DMS79 treated with DMSO at 0.1 percent for 48 hours (cell line): ENCODE measurements at places on chromosomes 6 and 20.

- DNase-seq, result no peak
Measured at GRCh38 chr6:21444711-21445260, 148.8 kb upstream of the SOX4 start.

- DNase-seq, result no peak
Measured at GRCh38 chr6:160279850-160280249, 21.2 kb upstream of the SLC22A2 start.

GRCh38 chr20:4613718-4614620, 107.7 kb upstream of the PRND start:
- DNase-seq, result peak; percentile 53

DNA sequence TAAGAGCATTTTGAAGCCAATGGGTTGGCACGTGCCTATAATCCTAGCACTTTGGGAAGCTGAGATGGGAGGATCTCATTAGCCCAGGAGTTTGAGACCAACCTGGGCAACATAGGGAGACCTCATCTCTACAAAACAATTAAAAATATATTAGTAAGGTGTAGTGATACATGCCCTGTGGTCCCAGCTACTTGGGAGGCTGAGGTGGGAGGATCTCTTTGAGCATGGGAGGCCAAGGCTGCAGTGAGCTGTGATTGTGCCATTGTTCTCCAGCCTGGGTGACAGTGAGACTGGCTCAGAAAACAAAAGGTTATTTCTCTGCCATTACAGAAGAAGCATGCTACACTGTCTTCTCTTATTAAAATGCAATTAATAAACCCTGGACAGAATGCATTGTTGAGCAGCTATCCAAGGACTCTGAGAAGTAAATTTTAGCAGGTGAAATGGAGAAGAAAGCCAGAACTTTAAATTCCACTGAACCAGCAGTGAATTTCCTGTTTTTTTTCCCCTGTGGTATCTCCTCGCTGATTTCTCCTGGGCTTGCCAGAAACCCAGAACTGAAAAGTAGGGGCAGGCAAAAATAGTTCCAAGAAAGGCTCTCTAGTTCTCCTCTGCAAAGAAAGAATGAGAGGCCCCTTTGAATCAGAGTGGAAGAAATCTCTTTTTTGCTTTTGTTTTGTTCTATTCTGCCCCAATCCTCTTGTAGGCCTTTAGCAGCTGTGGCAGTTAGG, 8.4 kb downstream of the AMD1 start:
- DNase-seq, result no peak

GRCh38 chr6:93806409-93807270, 387.3 kb upstream of the EPHA7 start:
- DNase-seq, result no peak

DNA sequence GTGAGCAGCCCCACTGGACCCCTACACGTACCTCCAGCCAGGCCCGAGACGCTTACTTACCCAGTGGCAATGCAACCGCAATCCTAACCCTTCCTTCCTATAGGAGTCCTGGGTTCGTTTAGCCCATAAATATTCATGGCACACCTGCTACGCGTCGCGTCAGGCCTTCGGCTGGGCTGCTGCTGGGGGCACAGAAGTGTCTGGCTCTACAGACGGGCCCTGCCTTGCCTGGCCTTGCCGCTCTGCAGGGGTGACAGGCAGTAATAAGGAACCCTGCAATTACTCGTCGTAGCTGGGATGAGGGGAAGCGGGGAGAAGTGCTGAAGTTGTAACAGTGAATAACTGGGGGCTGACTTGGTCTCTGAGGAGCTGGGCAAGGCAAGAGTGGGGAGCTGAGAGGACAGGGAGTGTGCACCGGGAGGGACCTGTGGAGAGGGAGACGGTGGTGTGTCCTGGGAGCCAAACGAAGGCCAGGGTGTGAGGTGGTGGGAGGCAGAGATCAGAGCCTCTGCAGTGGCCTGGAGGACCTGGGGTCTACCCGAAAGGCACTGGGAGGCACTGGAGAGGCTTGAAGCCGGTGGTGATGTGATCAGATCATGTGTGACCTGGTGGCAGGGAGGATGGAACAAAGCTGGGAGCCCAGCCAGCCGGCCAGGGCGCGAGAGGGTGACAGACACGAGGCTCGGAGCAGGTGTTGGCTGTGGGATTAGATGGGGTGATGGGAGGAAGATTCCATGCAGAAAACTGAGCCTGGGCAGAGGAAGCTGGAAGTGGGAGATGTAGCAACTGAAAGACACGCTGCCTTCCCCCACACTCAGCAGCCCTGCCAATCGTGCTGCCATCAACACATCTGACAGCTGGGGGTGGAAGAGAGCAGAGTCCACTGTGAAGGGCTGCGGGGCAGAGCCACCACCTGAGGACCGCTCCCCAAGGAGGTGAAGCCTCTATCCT, 36.4 kb downstream of the PSMG4 start:
- no peak for DNase-seq

GRCh38 chr6:44653091-44653490, 265.6 kb downstream of the CDC5L start:
- no peak for DNase-seq

- no peak for DNase-seq
Measured at GRCh38 chr20:916825-917224, 691 bp upstream of the ANGPT4 start.

- peak; percentile 20 for DNase-seq
Measured at GRCh38 chr20:51768759-51769517, 748 bp upstream of the ATP9A start.

GRCh38 chr20:47785854-47786764, 828 bp upstream of the SULF2 start:
- peak; percentile 52 for DNase-seq

DNA sequence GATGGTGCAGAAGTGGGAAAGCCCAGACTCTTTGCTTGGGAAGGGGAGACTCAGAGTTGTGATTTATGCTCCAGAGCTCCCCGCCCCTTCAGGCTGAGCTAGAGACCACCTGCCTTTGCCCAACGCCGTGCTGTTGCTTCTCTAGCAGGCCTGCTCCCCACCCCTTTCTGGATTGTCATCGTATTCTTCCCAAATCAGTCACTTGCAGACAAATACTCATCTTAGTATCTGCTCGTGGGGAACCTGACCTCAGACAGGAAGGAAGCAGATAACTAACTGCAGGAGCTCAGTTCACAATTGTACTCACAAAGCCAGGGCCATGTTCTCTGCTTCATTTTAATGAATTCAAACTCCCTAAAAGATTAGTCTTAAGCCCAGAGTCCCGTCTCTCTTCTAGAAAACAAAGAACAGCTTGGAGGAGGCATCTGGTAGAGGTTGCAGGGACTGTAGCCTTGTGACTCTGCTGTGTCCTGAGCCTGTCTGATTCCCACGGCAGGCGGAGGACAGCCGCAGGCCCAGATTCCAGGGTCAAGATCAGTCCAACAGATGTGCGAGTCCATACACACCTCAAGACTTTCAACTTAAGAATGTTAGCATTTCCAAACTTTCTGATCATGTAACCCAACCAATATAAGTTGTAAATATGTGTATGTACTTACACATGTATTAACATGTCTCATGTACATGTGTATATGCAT, 57.2 kb upstream of the GGTLC1 start:
- no peak for DNase-seq

GRCh38 chr6:115712291-115712961, 348.3 kb downstream of the FRK start:
- DNase-seq, result no peak

GRCh38 chr6:7905416-7905815, 5.2 kb downstream of the TXNDC5 start:
- DNase-seq, result no peak

GRCh38 chr20:63953764-63954429, 2.3 kb downstream of the UCKL1 start:
- no peak for DNase-seq

DNA sequence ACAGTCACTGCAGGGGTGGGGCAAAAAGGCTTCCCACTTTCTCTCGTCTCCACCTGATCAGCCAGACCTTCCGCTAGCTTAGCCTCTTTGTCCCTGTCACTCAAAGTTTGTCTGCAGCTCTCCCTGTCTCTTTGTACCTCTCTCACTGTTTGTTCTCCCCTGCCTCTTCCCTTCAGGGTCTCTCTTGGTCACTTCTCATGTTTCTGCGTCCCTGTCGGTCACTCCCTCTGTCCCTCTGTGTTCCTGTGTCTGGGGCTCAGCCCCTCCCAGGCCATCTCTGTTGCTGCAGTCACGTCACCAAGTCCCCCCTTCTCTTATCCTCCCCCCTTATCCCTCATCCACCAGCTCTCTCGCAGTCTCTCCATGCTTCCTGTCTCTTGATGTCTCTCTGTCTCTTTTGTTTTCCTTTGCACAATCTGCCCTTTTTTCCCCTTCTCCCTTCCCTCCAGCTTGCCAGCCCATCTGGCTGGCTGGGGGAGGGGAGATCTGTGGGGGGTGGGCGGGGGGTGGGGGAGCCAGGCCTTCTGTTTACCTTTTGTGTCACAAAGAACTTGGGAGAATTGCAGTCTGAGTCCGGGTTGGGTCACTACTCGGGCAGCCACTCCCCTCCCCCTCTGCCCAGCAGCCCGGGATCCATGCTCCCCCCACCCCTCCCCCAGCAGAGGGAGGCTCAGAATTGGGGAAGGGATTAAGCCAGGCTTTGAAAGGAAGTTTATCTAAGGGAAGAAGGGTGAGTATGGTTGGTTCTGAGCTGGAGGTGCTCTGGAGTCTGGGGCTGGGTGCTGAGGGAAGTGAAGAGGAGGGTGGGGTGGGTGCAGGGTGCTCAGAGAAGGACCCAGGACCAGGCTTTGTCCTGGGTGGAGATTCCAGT, 32.3 kb downstream of the FOXP4 start:
- no peak for DNase-seq

DNA sequence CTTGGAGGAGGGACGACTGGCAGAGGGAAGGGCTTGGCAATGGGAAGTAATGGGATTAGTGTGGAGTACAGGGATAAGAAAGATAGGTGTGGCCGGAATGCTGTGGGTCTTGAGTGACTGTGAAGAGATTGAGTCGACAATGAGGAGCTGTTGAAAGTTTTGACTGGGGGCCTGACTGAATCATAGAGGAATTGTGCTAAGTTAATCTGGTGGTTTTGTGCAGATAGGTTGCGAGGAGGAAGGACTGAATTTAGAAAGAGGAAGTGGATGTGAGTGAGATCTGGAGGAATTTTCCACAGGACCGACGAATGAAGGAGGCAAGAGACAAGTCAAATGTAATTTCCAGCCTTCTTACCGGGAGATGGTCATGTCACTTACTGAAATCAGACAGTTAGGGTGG, 143.9 kb upstream of the RALGAPA2 start:
- DNase-seq, result no peak

DNA sequence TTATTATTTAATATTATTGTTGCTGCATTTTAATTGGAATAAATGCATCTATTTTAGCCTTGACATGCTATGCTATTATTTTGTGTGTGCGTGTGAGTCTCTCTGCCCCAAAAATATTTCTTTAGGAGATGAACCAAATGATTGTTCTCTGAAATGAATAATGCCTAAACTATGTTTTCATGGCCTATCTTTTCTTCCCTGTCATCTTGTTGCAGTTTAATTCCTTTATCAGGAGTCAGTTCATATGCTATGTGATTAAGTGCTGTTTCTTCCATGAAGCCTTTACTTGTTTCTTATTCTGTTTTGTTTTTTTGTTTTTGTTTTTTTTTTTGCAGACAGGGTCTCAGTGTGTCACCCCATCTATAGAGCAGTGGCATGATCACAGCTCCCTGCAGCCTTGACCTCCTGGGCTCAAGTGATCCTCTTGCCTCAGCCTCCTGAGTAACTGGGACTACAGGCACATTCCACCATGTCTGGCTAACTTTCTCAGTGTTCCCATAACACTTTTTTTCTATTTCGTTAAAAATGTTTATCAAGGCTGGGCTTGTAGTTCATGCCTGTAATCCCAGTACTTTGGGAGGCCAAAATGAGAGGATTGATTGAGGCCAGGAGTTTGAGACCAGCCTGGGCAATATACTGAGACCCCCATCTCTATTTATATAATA, 25.7 kb downstream of the TPX2 start:
- no peak for DNase-seq

DNA sequence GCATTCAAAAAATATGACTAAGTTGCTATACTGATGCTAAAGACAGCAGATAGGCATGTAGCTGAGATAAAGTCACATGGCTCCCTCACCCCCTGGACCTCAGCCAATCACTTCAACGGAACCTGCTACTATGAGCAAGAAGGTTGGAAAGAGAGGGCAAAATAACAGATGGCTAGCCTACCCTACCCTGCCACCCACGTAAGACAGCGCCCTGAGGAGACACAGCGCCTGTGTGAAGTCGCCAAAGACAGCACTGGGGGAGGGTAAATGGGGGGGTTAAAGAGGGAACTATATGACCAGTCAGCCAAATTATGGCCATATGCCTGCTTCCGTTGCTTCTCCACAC, 163.2 kb downstream of the RALGAPA2 start:
- DNase-seq, result no peak

- DNase-seq, result no peak
Measured at GRCh38 chr6:67854098-67854497, 781.0 kb upstream of the ADGRB3 start.

GRCh38 chr6:148524471-148524882, 181.8 kb downstream of the SASH1 start:
- no peak for DNase-seq
